ENCODE measurements at places on chromosomes 3 and 15.
A peak's percentile ranks its signal among the peaks of the same experiment; 100 is the strongest.

DNA sequence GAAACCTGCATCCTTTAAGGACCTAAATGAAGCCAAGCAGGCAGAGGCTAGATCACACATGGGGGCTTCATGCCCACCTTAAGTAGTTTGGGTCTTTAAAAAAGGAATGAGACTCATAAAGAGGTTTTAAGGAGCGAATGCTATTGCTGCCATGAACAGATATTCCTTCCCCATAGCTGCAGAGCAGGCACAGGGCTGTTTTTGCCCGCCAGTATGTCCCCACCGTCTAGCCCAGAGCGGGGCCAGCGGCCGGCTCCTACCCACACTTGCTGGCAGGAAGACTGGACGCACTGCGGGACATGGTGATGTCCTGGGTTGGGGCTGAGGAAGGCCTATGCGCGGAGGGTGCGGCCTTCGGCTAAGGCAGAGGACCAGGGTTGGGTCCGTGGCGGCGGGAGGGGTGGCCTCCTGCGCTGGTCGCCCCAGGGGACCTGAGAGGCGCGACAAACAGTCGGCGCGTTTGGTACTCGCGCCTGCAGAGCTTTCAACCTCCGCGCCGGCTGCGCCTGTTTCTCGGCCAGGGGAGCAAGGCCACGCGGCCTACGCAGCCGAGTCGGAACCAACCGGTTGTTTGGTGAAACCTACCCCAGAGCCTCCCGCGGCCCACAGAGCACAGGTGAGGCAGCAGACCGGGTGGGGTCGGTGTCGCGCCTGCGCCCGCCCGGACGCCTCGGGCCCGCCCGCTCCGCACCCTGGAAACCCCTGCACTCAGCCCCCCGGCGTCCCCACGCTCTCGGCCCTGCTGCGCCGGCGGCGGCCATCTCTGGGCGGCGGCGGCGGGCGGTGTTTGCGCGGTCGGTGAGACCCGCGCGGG lies at the start of gene FAIM:
Gene FAIM (plus strand): TSS at position 450 of the 814 bp plus-strand sequence. CDS start 10,956 bp downstream, outside the sequence.
- H3K4me3 ChIP-seq, result peak within 1 kb of the TSS; percentile 81
- no peaks in the 10 kb centered on the region for H3K27me3 ChIP-seq
- H3K4me1 ChIP-seq, result peaks cover 5% of the 10 kb centered on the region

DNA sequence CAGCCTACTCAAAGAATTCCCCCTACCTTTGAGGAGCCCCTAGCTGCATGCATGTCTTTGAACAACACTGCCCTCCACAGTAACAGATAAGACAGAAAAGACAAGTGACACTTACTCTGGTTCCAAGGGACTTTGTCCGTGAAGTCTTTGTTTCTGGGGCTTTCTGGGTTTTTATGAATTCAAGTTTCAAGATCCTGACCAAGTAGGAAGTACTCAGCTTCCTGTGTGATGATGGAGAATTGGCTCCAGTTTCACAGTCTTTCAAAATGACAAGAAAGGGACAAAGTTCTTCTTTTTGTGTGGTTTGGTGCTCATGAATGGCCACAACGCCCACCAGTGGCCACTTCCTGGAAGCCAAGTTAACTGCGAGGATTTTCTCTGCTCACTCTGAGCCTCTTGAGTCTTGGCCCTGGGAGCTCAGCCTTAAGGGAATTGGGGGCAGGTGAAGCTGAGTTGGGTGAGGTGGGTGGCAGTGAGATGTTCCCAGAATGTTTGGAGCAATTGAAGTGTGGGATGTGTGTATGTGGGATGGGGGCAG lies at the start of gene CCR1:
Gene CCR1 (minus strand): TSS at position 147 of the 538 bp plus-strand sequence. CDS start 4,000 bp downstream, outside the sequence.
- H3K4me1 ChIP-seq, result peaks cover 20% of the 10 kb centered on the region
- no peaks in the 10 kb centered on the region for H3K27me3 ChIP-seq
- no peaks in the 10 kb centered on the region for H3K36me3 ChIP-seq
- peak within 1 kb of the TSS; percentile 84 for H3K27ac ChIP-seq
- H3K4me3 ChIP-seq, result peak within 1 kb of the TSS; percentile 51
- peak; percentile 72 for ATAC-seq

GRCh38 chr3:60307562-60308199 lies 943.6 kb downstream of the FHIT start:
- no peak overlapping the region for H3K4me3 ChIP-seq
- no peak overlapping the region for H3K27ac ChIP-seq
- no peaks in the 10 kb centered on the region for H3K4me1 ChIP-seq
- no peaks in the 10 kb centered on the region for H3K36me3 ChIP-seq
- no peaks in the 10 kb centered on the region for H3K27me3 ChIP-seq
- ATAC-seq, result no peak

- peak; percentile 80 for ATAC-seq
- H3K4me1 ChIP-seq, result peaks cover 33% of the 10 kb centered on the region
- H3K27me3 ChIP-seq, result no peaks in the 10 kb centered on the region
- peak overlapping the region; percentile 50 for H3K4me3 ChIP-seq
- H3K27ac ChIP-seq, result peak overlapping the region; percentile 27
Observed at GRCh38 chr15:58486062-58486461, 54.3 kb downstream of the LIPC start.

DNA sequence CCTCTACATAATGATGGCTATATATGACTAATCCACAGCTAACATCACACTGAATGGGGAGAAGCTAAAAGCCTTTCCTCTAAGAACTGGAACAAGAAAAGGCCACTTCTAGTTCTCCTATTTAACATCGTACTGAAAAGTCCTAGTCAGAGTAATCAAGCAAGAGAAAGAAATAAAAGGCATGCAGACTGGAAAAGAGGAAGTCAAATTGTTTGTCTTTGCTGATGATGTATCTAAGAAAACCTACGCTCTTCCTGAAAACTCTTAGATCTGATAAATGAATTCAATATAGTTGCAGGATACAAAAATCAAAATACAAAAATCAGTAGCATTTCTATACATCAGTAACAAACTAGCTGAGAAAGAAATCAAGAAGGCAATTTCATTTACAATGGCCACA lies 116.9 kb downstream of the TP63 start:
- no peak overlapping the region for H3K4me3 ChIP-seq
- no peaks in the 10 kb centered on the region for H3K4me1 ChIP-seq
- no peaks in the 10 kb centered on the region for H3K27me3 ChIP-seq
- no peak for ATAC-seq
- no peak overlapping the region for H3K27ac ChIP-seq
